Fibroblast of upper back skin (primary cell): ENCODE measurements at places on chromosomes 11 and 22.

GRCh38 chr11:2689651-2690575 lies 9.9 kb downstream of the KCNQ1OT1 start:
- DNase-seq: no peak

DNA sequence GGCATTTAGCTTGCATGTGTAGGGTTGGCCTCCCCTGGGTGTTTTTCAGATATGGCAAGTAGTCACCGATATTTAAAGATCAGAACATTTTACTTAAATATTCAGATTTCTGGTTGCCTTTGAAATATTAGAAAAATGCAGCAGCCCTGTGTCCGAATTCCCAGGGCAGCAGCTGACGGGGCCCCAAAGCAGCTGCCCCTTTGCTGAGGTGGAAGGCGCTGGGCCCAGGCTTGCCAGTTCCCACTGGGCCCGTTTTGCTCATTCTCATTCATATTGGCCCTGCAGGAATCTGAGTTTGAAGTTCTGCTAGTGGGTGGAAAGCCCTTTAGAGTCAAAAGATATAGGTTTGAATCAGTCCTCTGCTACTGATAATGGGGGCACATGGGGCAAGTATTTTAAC lies 692.1 kb downstream of the OPCML start:
- no peak for DNase-seq

DNA sequence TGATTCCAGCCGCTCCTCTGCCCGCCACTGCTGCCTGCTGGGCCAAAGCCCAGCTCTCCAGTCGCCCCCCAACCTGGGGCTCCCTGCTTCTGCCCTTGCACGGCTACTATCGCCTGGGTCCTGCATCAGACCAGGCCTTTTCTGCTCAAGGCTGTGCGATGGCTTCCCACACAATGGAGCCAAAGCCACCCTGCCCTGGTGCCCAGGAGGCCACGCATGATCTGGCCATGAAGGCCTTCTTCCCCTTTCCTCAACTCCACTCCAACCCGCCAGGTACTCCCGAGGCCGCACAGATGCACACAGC lies 45.8 kb downstream of the SGSM3 start:
- no peak for DNase-seq

DNA sequence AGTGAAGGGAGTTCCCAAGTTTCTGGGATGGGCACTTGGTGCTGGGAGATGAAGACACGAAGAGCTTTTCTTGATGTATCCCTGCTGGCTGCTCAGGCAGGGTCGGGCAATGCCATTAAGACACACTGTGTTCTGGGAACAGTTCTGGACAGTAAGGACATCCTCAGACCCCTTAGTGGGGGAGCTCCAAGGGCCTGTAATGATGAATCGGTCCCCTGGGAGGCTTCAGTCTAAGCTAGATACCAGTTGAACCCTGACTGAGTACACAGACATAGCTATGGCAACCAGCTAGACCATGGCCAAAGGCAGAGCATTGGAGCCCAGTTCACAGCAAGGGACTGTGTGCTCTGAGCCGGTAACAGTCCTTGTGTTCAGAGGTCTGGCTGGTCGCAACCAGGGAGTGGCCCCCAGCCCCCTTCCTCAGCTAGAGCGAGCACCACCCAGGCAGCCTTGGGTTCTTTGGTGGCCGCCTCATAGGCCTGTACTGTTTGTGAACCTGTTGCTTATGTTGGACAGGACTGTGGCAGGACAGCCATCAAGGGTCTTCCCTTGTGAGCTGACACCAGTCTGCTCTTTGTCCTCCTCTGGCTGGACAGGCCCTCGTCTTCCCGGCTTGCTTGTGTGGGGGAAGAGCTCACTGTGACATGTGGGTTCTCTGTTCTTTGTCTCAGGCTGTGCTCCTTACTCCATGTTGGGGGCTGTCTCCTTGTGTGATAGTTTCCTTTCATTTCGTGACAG lies 25.0 kb downstream of the MED15 start:
- peak; percentile 11 for DNase-seq

DNA sequence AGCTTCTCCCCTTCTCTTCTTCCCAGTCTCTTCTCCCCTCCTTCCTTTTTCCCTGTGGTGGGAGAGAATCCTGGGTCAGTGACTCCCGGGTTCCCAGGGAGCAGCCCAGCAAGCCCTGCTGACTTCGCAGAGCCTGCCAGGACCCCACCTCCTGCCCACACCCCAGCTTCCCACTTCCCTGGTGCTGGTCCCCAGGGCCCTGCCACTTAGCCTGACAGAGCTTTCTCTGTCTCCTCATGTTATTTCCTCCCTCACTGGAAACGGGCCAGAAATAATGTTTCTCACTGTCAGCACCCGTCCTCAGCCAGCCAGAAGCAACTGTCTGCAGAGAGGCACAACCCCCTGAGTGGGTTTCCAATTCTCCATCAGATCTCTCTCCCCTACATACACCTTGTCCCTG lies 27.1 kb downstream of the C11orf96 start:
- peak; percentile 58 for DNase-seq

- no peak for DNase-seq
Observed at GRCh38 chr11:126635511-126635910, 280.0 kb downstream of the ST3GAL4 start.

DNA sequence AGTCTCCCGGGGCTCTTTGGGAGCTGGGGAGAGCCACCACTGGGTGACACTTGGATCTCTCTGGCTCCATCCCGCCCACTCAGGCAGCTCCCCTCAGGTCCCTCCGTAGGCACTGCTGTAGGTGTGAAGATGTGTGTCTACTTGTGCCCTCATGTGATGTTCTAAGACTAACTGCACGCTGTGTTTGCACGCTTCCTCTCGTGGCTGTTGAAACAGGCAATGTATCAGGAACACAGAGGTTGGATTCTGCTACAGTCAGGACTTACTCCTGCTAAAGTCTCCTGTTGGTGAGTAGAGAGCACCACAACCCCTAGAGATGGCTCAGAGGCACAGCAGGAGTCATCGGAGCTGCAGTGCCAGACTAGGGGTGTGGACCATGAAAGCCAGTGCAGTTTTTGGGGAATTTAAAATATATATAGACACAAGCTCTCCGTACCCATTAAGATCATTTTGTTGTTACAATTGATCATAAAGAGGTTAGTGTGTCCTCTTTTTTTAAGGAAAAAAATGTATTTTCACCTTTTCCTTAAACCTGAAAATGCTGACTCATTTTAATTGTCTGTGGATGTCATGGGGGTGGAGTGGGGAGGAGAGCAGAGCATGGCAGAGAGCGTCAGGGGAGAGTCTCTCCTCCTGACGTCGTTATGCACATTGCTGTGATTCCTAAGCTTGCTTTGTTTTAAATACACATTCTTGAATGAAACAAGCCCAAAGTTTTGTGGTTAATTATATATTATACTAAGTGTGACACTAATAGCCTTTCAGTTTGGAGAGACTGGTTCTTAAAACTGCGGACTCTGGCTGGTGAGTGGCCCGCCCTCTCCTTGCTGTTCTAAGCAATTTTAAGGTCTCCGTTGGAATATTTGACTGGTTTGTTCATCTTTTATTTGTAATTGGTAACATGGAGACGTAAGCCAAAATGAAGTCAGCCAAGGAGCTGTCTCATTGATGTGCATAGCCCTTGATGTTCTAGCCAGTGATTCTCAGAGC lies 16.2 kb upstream of the CTTN start:
- DNase-seq: peak; percentile 80

DNA sequence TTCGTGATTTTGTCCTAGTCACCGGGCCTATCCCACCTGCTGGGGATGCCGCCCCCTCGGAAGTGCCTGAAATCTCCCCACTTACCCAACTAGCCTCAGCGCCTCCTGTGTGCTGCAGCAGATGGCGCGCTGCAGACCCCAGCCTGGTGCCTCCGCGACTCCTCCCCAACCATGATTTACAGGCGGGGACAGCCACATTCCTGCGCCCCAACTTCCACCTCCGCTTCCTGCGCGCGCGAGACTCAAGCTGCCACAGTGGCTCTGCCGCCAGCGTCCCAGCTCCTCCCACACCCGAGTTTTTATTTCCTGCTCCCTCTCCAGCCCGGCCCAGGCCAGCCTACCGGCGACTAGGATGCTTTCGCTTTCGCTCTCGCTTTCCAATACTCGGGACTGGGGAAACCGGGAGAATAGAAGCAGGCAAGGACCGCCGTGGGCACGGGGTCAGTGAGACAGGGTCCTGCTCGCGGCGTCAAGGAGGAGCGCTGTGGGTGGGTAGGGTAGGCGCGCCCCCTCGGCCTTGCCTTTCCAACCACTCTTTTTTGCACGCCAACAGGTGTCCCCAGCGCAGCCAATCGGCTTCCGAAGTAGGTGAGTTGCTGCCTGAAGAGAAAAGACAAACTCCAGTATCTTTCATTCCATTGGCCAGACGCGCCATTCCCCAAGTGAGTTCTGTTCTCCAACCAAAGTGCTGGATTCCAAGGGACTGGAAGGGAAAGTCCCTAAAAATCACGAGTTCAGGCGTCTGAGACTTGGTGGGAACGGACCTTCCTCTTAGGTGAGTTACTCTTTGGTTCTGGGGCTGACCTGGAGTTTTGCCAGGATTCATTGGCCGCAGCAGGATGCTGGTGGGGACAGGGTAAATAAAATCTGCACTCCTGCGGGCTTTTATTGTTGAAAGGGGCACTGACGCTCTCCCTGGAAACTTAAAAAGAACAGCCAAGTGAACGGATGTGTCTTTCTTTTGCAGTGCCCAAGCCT lies at the start of gene FAM111A:
Gene FAM111A (plus strand): TSS at position 327 of the 978 bp plus-strand sequence. CDS start 6,017 bp downstream, outside the sequence.
- peak; percentile 87 for DNase-seq
